Stimulated activated CD8-positive, alpha-beta memory T cell treated with anti-CD3 and anti-CD28 coated beads, Interleukin-4, amount 100 ng/mL, for 1 hour (primary cell): ENCODE measurements at places on chromosomes 6 and 20.

DNA sequence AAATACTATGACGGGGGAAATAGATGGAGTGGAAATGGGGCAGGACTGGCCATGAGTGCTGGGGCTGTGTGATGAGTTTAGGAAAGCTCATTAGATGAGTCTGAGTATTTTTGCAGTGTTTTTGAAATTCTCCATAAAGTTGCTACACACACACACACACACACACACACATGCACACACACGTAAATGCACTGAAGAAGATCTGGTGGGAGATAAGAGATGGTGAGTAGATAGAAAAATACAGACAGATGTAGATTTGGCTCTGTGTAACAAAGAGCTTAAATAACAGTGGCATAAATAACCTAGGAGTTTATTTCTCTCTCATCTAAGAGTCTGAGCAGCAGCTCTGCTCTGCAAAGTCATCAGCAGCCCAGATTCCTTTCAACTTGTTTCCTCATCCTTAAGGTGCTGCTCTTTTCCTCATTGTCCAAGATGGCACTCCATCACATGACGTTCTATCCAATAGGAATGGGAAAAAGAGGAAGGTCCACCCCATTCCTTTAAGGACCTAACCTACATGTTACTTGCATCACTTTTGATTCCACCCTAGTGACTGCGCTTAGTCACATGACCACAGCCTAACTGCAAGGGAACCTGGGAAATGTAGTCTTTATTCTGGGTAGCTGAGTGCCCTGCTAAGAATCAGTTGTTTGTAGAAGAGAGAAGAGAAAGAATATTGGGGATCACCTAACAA is 76.4 kb downstream of the EYA2 start:
- no peak for DNase-seq

GRCh38 chr20:50001784-50002311 is 19.1 kb downstream of the SNAI1 start:
- no peak for DNase-seq

DNA sequence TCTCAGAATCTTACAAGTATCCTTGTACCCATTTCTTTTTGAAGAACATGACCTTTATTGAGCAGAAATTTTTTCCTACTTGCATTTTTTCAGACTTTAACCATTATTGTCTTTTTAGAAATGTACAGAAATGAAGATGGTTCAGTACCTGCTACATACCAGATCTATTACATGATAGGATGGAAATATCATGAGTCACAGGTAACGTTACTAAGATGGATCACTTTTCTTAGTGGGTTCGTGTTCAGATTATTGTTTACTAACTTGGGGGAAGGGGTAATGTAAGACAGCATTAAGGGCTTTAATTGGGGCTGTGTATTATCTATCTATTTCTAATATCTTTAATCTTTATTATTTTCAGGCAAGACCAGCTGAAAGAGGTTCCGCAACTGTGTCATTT is 31.9 kb downstream of the NDUFAF5 start:
- no peak for DNase-seq

- no peak for DNase-seq
Observed at GRCh38 chr20:57526087-57526884, 1.3 kb upstream of the CTCFL start.

DNA sequence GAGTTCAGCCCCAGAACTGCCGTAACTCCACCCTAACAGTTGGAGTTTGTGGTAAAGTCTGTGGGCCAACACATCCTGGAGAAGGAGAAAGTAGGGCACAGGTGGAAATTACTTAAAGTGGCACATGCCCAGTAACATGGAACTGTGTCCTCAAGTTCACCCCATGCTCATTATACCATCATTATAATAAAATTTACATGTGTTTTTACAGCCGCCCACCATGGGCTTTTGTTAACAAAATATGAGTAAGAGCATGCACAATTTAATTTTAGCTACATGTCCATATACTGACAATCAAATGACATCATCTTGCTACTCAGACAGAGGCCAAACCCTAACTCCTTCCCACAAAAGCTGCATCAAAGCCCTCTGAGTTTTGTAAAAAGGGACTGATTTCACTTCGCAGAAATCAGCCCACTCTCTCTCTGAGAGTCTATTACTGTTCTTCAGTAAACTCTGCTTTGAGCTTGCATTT is 17.3 kb upstream of the ELOVL4 start:
- no peak for DNase-seq

DNA sequence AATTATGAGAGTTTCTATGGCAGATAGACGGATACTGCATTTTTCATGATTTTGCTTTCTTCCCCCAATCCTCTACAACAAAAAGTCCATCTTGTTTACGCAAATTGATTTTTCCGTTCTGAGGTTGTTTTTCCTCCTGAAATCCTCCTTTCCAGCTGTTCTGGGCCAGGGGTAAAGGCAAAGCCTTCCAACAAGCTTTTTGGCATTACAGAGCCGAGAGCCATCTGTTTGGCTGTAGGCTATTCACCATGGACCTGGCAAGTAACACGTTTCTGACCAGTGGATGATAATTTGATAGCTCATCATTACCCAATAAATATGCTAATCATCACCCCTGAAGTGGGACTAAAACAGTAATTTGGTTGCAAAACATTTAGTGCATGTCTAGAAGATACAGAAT is 226.5 kb downstream of the CBLN4 start:
- DNase-seq = no peak

GRCh38 chr20:61810738-61811135 is 254.9 kb downstream of the TAF4 start:
- no peak for DNase-seq

GRCh38 chr6:41659935-41660334 is 21.7 kb downstream of the MDFI start:
- DNase-seq = no peak

DNA sequence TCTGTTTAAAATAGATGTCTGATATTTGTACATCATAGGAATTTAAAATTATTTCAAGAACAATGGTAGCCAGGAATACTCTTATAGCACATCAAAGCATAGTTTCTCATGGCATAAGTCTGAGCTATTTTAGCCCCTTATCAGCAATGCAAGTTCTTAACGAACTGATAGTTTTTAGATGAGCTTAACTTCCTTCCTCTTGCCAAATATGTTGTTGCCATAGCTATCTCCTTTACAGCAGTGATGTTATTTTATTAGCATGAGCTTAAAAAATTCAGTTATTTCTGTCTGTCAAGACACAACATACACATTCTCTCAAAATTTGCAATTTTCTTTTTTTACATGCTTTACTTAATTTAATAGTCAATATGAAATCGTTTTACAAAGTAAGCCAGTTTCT is 867.2 kb downstream of the PHF3 start:
- no peak for DNase-seq

- DNase-seq = no peak
Observed at GRCh38 chr20:19397666-19398065, 185.2 kb downstream of the SLC24A3 start.

GRCh38 chr6:46645265-46645664 is 7.4 kb downstream of the CYP39A1 start:
- no peak for DNase-seq

- DNase-seq = no peak
Observed at GRCh38 chr6:160076009-160076408, 45.6 kb upstream of the SLC22A1 start.

GRCh38 chr6:1786455-1787453 is 177.0 kb downstream of the FOXC1 start:
- no peak for DNase-seq

DNA sequence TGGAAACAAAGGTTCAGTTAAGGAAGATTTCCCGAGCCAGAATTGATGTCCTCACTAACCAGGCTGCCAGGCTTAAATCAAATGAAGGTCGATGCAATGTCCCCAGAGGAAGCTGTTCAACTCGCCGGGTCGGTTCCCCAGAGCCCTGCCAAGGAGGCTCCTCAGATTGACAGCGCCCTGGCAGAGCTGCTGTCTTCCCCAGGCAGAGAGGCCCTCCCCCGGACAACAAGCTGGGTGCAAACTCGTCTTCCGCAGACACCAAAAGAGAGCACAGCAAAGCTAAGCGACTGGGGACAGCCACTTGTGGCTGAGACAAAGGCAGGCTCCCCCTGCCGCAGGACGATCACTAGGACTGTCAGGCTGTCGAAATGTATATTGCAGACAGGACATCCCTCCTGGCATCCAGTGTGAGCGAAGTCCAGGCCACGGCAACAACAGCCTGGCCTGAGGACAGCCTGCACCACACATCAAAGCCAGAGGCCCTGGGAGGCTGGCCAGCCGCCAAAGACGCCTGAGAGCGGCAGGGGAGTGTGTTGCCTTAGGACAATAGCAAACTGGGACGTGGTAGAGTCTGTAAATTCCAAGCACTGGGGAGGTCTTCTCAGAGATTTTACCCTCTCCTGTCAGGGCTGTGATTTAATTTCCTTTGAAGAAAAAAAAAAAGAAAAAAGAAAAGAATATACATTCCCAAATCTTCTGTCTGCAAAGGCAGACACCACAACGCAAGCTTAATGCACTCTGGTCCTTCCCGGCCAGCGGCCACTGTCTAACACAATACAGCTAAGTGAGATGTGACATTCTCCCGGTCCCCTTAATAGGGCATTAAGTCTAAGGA is 99.1 kb downstream of the HIVEP2 start:
- DNase-seq = no peak

- no peak for DNase-seq
Observed at GRCh38 chr6:169362501-169363121, 109.0 kb upstream of the THBS2 start.

DNA sequence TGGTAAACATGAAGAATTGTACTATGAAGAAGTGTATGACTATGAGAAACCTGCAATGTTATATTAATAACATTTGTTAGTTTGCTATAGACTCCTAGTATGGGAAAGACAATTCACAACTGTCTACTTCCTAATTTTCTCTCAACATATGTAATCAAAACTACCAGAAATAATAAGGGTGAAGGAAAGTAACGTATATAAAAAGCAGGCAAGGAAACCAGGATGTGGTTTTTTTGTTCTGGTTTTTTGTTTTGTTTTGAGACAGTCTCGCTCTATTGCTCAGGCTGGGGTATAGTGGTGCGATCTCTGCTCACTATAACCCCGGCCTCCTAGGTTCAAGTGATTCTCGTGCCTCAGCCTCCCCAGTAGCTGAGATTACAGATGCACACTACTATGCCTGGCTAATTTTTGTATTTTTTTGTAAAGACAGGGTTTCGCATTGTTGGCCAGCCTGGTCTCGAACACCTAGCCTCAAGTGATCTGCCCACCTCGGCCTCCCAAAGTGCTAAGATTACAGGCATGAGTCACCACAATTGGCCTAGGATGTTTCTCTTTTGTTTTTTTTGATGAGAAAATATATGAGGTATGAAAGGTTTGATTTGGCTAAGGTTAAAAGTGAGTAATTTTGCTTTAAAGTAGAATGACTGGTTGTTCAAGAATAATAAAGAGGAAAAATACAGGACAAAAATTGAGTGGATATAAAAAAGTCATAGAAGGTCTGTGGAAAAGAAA is 83.1 kb downstream of the PTCHD4 start:
- DNase-seq = no peak

DNA sequence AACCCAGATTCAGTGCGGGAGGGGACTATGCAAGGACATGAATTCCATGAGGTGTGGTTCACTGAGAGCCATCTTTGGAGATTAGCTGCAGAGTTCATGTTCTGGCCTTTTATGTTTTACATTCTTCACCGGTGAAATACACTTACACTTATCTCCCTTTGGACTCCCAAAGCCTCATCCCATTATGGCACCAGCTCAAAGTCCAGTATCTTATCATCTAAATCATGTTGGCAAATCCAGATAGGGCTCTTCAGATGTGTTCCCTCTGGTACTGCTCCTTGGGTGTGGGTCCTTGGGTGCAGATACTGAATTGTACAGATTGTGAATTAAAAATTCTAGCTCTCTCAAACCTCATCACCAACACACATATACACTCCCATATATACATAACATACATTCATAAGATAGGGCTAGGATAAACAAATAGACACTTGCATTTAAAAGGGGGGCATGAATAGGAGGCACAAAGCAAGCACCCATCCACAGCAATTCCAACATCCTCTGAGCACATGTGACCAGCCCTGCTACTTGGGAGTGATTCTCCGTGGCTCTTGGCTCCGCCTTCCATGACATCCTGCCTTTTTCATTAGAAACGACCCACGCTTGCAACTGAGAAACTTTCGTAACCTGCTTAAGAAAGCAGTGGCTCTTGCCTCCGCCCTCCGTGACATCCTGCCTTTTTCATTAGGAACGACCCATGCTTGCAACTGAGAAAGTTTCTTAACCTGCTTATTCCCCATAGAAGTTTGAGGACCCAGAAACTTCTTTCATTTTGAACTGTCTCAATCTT is 53.6 kb upstream of the LRRC1 start:
- DNase-seq = no peak

DNA sequence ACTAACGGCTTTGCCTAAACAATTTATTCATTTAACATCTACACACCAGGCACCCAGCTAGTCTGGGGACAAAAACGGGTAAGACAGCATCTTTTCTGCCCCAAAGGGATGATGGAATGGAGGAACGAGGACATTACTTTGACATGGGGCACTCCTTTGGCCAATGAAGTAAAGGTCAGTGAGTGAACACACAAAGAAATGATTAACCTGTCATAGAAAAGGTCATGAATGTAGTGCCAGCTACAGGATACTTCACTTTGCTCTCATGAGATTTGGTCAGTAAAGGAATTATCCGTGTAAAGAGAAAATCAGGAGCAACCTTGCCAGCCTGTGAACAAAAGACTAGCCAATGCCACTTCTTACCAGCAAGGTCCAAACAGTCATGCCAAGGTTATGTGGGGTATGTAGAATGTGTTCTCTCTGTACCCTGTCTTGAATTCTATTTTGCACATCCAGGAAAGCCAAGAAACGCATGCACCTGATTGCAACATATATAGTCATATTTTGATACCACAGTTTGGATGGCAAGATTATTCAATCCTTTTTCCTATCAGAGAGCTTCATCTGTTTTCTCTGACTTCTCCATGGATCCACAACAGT is 145.3 kb downstream of the GMPR start:
- DNase-seq = no peak
